Ascending aorta (tissue), 2 donors: ENCODE measurements at places on chromosomes 5 and 9. TPM values are rescaled to one million over a fixed set of nuclear protein-coding genes. Genes with fewer than 3 reads are reported as not detected.

DNA sequence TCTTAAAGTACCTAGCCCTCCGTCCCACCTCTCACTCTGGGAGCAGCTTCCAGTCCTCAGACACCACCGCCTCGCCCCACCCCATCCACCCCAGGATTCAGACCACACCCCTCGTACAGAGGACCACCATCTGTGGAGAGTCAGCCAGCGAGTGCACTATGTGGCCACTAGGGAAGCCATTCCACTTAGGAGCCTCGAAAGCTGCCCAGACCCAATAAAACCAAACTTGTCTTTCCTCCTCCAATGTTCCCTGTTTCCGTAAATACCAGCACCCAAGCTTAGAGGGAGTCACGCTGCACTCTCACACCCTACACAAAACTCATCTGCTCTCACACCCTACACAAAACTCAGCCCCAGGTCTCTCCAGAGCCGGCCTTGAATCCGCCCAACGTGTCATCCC is 1.9 kb downstream of the GCNT4 start:
- DNase-seq: no peak

PHYKPL gene
- 89.3 TPM for total RNA-seq

TDRD7 gene
- total RNA-seq: 3.0 TPM

GRCh38 chr9:130265431-130266235 is at the start of gene HMCN2:
TSS of gene HMCN2 (plus strand) at chr9:130265760. CDS start at chr9:130265879, 119 bp downstream.
- DNase-seq: no peak

- no peak for DNase-seq
These were observed 42.5 kb upstream of the SLC9A3 start for GRCh38 chr5:566636-567309.

SHISAL2B gene
- total RNA-seq: not detected

- DNase-seq: no peak
These were observed 167.9 kb downstream of the DENND1A start for GRCh38 chr9:123761905-123762605.

DNA sequence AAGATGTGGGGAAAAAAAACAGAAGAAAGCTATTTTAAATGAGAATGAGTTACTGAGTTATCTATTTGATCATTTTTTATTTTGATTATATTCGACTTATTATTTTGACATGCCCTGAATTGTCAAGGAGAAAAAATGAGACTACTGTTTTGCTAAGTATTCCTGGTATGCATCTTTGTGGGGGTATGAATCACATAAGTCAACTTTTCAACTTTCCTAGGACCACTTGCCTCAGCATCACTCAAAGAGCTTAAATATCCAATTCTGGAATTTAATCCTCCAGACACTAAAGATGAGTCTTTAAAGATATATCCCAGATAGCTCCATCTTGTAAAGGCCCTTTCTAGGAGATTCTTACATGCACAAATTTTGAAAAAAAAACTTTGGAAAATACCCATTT is 17.4 kb upstream of the SPDL1 start:
- DNase-seq: no peak
